Motor neuron (in vitro differentiated cells): ENCODE measurements at places on chromosomes 7 and 10. TPM values are rescaled to one million over a fixed set of nuclear protein-coding genes. Genes with fewer than 3 reads are reported as not detected.

- ATAC-seq: no peak
These were observed 31.2 kb downstream of the ADCYAP1R1 start for GRCh38 chr7:31083210-31083786.

GRCh38 chr7:52273685-52274610 lies 761.5 kb upstream of the POM121L12 start:
- ATAC-seq: no peak

- ATAC-seq: no peak
These were observed 85.9 kb upstream of the GATA3 start for GRCh38 chr10:7968510-7969112.

- no peak for ATAC-seq
These were observed 80.3 kb downstream of the RAMP3 start for GRCh38 chr7:45237788-45238461.

- ATAC-seq: no peak
These were observed 123.8 kb downstream of the ADARB2 start for GRCh38 chr10:1613511-1613910.

GRCh38 chr10:24731942-24732341 lies 8.3 kb upstream of the ARHGAP21 start:
- ATAC-seq: no peak

DNA sequence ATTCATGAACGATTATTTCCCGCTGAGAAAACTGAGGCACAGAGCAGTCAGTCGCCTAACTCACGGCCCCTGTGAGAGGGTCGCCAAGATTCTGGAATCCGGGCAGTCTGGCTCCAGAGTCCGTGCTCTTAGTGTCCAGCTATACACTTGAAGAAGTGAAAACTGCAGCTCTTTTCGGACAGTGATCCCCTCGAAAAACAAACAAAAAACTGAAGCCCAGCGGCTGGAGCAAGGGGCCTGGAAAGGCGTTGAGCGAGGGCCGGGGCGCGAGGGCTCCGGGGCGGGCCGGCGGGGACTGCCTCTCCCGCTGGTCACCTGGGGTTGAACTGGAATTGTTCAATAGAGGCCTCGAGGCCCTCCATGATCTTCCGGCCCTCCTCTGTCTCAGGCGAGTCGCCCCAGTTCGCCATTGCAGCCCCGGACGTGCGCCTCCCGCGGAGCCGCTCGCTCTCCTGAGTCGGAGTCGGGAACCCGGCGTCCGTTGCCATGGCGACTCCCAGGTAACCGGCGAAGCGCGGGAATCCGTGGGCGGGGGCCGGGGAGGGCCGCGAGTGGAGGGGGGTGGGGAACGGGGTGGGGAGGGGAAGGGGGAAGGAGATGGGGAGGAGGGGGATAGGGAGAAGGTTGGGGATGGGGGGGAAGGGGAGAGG lies 881 bp downstream of the C10orf67 start:
- ATAC-seq: peak; percentile 63

- no peak for ATAC-seq
These were observed 12.9 kb downstream of the BAG3 start for GRCh38 chr10:119663866-119664698.

Gene MDH2
- 136 and 145 TPM in 2 replicates for total RNA-seq

Gene FBXL13
- 1.2 and 1.3 TPM in 2 replicates for total RNA-seq

Gene CYP2E1
- total RNA-seq: 1.4 and 3.1 TPM in 2 replicates
